ENCODE measurements at places on chromosomes 3 and 15.

- DNase-seq = no peak
These were observed 3.1 kb downstream of the MELTF start for GRCh38 chr3:197026481-197026866.

DNA sequence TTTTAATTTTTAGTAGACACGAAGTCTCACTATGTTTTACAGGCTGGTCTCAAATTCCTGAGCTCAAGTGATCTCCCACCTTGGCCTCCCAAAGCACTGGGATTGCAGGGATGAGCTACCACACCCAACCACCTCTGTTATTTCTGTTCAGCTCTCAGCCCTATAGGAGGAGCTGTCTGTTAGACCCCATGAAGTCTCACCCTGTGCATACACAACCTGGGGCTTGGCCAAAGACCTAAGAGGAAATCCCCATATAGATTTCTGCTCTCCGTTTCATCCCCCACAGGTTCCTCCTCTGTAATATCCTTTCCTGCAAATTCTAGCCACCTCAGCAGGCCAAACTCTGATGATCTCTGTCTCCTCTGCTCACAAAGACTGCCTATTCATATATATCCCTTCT lies 56.6 kb upstream of the CTDSPL2 start:
- no peak for DNase-seq

DNA sequence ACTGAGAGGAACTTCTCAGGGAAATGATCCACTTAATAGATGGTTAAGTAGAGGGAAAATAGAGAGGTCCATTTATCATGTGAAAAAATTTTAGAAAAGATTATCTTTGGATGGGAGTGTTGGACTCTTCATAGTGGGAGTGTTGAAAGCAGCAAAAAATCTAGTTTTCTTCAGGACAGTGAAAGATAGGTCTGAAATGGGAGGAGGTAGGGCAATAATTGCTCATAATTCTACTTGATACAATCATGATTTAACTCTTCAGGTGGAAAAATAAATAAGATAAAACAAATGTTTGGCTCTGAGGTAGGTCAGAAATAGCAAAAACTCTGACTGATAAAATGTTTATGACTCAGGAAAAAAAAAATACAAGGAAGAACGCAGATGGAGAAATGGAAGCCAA lies 144.1 kb upstream of the DPH6 start:
- DNase-seq = peak; percentile 11

DNA sequence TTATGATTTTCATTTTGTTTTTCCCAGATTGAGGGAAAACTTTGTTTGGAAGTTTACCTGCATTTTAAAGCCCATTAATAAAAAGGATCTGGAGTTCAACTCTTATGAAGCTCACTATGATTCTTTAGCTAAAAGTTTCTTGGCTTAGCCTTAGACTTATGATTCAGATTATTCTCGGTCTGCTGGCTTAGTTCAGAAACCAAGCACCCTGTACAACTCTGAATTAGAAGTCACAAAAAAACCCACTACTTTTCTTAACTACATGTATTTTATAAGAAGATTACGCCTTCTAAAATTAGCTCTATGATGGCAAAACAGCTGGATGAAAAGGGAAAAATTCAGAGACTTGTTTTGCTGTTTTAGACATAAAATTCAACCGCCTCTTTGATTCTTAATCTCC lies 14.3 kb upstream of the DENND4A start:
- no peak for DNase-seq

DNA sequence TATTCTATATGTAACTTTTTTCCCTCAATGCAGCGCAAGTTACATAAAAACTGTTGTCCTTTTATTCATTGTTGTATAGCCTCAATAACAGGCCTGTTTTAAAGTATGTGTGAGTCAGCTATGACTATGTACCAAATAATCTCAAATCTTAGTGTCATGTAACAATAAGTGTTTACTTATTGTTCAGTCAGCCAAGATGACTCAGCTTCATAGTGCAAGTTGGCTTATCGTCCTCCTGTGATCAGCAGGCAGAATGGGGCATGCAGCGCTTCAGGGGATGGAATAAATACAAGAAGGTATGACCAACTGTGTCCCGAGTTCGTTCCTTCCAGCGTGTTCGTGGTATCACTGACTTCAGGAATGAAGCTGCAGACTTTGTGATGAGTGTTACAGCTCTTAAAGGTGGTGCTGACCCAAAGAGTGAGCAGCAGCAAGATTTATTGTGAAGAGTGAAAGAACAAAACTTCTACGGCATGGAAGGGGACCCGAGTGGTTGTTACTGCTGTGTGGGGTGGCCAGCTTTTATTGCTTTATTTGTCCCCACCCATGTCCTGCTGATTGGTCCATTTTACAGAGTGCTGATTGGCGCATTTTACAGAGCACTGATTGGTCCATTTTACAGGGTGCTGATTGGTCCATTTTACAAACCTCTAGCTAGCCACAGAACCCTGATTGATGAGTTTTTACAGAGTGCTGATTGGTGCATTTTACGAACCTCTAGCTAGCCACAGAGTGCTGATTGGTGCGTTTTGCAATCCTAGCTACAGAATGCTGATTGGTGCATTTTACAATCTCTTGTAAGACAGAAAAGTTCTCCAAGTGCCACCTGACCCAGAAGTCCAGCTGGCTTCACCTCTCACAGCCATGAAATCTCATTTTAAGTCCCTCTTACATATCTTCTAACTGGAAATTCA lies 1016.0 kb downstream of the MCTP2 start:
- DNase-seq = peak; percentile 91

GRCh38 chr3:113161661-113162060 lies 49.7 kb upstream of the BOC start:
- no peak for DNase-seq

- no peak for DNase-seq
These were observed 64.2 kb upstream of the LINGO1 start for GRCh38 chr15:77696871-77697270.

- DNase-seq = peak; percentile 26
These were observed 41.6 kb downstream of the NANOGP8 start for GRCh38 chr15:35043373-35044095.

All from fibroblast of skin of right biceps (primary cell).